ENCODE measurements at places on chromosomes 1 and 21.

- DNase-seq, result no peak
Observed at GRCh38 chr1:179867493-179868330, 9.9 kb downstream of the TOR1AIP2 start.

DNA sequence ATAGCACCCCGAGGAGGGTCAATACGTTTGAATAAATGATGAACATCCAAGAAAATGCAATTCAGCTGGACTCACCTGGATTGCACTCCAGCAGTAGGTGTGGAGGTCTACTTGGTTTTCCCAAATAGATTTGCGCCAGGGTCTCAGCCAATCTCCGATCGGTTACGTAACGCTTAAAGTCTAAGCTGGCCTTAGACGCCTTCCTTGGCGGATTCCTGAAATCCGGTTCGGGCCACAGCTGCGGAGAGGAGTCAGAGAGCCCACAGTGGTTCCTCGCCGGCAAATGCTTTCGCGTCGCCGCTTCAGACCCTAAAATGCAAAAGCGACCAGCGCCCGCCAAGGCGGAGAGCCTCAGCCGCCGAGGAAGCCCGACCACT lies 322 bp downstream of the TFB2M start:
- DNase-seq, result no peak

DNA sequence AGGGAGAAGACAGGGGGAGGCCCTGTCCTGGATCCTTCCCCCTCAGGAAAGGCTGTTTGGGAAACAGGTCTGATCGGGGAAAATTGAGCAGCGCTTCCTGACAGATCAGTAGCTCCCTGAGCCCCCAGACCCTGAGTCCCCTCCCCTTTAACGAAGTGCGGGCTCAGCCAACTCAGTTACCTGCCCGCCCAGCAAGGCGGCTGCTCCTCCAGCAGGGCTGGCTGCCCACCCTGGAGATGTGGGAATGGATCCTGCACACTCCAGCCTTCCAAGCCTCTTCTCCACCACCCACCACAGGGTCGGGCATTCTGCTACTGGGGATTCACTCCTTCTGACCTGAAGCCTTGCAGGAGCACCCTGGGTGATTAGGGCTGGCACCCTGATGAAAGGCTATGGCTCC lies 27.6 kb upstream of the LAPTM5 start:
- no peak for DNase-seq

- no peak for DNase-seq
Observed at GRCh38 chr1:194223596-194223995, 1037.2 kb upstream of the B3GALT2 start.

GRCh38 chr1:20366463-20367115 lies 75.9 kb downstream of the VWA5B1 start:
- no peak for DNase-seq

DNA sequence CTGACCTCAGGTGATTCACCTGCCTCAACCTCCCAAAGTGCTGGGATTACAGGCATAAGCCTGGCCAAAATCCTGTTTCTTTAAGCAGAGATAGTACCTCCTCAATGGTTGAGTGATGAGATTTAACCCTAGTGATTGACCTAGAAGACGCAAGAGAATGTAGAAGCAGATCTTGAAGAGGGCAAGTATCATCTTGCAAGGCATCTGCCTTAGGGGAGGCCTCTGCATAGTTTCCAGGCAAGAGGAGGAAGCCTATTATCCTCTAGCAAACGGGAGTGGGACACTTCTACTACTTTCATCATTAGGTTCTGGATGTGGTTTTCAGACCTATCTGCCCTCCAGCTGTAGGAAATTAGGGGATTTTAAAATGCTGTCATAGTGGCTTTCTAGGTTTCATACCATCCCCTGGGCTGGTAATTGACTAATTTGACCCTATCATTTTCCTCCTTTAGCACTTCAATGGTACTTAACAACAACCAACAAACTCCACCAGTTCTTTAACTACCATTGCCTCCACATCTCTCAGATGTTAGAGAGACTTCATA lies 10.0 kb upstream of the TRIM62 start:
- DNase-seq, result no peak

DNA sequence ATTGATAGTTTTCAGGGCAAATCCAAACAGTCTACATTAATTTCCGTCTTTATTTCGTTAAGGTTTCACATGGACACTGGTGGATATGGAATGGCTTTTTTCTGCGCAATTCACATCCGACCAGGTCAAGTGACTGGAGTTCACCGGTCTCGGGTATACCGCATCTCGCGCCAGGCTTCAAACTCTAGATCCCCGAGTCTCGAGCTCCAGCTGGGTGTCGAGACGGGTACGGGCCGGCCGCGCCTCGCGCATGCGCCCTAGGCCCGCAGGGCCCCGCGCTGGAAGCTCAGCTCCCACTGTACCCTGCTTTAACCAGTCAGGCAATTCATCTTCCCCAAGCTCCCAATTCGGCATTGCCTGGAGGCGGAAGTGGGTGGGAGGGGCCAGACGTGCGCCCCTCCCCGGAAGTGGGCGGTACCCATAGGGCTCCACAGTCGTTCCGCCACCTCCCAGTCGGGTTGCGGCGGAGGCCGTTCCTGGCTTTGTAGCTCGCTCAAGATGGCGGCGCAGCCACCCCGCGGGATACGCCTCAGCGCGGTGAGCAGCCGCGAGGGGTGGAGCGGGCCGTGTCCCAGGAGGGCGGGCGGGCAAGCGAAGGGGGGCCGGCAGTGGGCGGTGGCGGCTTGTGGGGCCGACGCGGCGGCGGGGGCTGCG lies at the start of gene MORC3:
TSS of gene MORC3 (plus strand) at position 431 of the 654 bp plus-strand sequence. CDS start at position 499, 68 bp downstream.
- peak; percentile 86 for DNase-seq

- DNase-seq, result no peak
Observed at GRCh38 chr21:43702785-43703034, 16.2 kb upstream of the PDXK start.

DNA sequence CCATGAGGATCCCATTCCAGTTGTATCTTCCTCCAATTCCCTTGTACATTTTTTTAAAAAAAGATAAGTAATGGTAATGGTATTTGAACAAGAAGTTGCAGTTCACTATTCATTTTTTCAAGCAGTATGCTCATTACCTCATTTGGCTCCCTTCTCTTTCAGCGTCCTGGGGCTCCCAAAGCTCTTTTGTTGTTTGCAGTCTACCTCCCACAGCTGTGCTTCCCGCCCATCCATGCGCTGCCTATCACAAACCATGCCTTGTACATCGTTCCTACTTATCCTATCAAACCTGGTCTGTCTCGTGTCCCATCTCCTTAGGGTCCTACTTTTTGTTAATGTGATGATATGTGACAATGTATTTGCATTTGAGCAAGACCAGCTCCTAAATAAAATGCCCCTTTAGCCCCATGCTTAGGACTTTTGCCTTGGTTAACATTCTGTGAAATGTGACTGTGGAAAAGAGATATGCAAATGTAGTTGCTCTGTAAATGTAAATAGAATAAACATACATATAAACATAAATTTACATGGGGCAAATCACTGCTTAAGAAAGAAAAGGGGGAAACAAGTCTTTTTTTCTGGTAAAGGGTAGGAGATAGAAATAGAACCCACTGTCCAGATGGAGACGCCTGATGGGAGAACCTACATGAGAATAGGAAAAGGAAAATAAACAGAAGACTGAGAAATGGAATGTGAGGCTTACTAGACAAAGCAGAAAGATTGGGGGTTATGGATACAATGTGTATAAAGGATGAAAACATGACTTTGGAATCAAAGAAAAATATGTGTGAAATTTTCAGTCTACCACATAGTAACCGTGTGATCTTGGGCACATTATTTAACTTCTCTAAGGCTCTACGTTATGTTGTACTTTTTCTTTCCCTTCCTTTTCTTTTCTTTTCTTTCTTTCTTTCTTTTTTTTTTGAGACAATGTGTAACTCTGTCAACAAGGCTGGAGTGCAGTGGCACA lies 59.8 kb upstream of the PLXNA2 start:
- no peak for DNase-seq

GRCh38 chr1:17664322-17664721 lies 90.8 kb upstream of the ACTL8 start:
- no peak for DNase-seq

DNA sequence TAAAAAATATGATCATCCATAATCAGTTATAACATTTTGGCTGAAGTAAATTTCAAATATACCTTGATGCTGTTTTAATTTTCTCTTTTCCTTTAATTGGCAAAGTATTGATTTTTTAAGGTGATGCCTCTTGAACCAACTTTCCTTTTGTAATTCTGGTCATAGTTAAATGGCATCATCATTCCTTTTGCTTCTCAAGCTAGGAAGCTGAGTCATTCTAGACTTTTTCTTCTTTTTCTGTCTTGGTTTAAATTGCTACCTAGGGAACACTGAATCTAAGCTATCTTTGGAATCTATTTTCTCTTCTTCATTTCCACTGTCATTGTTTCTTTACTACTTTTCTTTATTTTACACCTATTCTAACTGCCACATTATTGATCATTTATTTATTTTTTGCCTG lies 162.7 kb downstream of the HMCN1 start:
- DNase-seq, result no peak

DNA sequence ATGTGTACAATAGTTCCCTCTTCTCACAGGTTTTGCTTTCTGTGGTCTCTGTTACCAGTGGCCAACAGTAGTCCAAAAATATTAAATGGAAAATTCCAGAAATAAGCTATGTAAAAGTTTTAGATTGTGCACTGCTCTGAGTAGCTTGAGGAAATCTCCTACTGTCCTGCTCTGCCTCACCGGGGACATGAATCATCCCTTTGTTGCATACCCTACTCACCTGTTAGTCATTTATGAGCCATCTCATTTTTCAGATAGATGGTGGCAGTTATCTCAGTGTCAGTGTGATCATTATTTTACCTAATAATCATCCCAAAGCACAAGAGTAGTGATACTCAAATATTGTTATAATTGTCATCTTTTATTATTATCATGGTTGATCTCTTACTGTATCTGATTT lies 688.1 kb downstream of the PLA2G4A start:
- no peak for DNase-seq

GRCh38 chr1:10228528-10228927 lies 18.2 kb downstream of the KIF1B start:
- no peak for DNase-seq

DNA sequence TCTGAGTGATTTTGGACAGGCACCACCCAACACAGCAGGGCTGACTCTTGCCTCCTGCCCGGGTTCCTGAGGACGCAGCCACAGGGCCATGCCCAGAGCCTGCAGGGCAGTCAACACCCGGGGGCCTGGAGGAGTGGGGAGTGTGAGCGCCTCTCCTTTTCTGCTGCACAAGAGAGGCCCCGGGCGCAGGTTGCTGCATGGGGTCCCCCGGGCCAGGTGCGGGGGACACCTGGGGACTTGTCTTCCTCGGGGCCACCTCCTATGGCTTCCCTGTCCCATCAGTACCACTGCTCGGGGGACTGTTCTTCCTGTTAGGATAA lies 6.9 kb upstream of the TTC34 start:
- no peak for DNase-seq

- no peak for DNase-seq
Observed at GRCh38 chr1:111484391-111485026, 10.7 kb downstream of the C1orf162 start.

DNA sequence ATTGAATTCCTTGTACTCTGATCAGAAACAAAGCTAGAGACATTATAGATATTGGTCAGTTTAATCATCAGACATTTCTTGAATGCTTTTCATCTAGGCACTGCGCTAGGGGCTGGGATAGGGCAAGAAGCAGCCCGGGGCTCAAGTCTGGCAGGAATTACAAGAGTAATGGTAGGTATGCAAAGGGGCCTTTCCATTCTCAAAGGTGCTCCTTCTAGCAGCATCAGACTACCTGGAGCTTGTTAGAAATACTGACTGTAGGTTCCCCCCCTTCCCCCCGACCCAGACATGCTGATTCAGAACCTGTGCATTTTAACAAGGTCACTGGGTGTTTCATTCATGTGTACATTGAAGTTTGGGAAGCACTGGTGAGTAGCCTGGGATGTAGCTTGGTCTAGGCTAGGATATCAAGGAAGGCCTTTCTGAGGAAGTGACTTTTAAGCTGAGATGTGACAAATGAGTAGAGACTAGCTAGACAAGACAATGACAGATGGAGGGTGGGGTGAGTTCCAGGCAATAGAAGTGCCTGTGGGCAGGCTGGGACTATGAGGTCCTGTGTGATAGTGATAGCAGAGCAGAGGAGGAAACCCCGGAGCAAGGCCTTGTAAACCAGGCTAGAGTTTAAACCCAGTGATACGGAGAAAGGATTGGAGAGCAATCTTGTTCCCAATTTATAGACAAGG lies 26.3 kb downstream of the NFASC start:
- no peak for DNase-seq

- DNase-seq, result no peak
Observed at GRCh38 chr1:36387141-36387949, 1.6 kb upstream of the STK40 start.

- no peak for DNase-seq
Observed at GRCh38 chr1:103336408-103336807, 189.1 kb upstream of the RNPC3 start.

- DNase-seq, result no peak
Observed at GRCh38 chr1:204975568-204976235, 67.3 kb upstream of the CNTN2 start.

DNA sequence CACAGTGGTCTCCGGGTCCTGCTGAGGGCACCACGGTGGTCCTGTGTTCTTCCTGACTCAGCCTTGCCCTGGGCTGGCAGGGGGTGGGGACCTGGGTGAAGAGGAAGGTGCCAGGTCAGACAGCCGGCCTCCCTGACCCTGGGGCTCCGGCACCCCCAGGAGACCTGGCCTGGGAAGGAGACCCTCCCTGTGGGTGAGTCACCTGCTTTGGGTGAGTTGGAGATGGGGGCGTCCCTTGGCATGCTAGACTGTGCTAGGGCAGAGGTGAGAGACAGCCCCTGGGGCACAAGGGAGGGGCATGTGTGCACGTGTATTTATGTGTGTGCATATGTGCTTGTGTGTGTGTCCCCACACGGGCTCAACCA lies 23.4 kb downstream of the SPSB1 start:
- DNase-seq, result no peak

- DNase-seq, result no peak
Observed at GRCh38 chr1:60281360-60281932, 207.9 kb upstream of the C1orf87 start.

DNA sequence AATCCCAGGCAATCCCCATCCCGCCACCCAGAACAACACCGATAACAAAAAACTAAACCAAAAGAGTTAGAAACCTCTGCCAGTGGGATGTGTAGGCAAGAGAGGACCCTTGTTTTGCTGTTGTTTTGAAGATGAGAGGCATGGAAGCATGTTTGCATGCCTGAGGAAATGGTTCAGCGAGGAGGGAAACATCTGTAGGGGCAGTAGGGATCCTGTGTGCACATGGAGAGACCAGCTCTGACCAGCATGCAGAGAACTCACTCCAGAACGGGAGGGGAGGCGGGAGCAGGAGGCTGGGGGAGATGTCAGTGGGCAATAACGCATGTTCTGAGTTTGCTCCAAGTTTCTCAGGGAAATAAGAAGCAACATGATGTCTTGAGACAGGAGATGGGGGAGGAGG lies 5.3 kb downstream of the CLDN14 start:
- DNase-seq, result no peak

- DNase-seq, result no peak
Observed at GRCh38 chr21:44494418-44494817, 39.1 kb downstream of the LRRC3 start.

GRCh38 chr1:29744684-29745490 lies 508.6 kb downstream of the PTPRU start:
- no peak for DNase-seq

GRCh38 chr1:192805832-192806323 lies 3.0 kb upstream of the RGS2 start:
- DNase-seq, result peak; percentile 17
